ENCODE measurements at places on chromosomes 7 and 10.
A peak's percentile ranks its signal among the peaks of the same experiment; 100 is the strongest.

GRCh38 chr10:99812177-99812576, 29.7 kb downstream of the ABCC2 start:
- no peak for DNase-seq

DNA sequence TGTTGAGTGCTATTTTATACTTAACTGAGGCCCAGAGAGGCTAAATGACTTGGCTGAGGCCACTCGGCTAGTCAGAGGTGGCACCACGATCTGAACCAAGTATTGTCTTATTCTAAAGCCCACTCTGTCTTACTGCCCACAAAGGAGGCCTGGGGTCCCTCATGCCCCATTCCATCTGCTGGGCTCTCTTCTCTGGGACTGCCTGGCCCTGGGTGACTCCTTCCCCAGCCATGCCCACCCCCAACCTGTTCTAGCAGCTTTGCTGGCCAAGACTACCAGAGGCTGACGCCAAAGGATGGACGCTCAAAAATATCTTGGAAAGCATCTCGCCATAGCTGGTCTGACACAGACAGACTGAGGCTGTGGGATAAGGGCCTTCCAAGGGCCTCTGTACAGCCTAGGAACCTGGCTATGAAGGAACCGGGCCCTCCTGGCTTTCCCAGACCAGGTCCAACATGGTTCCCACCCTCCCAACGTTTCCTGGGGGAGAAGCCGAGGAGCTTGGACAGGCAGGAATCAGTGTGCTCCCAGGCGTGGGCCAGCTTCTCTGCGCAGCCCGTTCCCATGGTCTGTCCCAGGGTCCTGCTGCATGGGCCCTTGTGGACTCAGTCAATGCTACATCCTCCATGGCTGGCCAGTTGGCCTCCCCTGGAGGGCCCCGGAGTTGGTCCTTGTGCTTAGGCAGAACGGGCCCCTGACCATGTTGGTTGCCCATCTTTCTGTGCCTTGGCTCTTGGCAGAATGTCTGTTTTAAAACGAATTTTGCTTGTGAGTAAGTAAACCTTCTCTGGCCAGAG, 11.7 kb downstream of the HSPA12A start:
- DNase-seq = no peak

- no peak for DNase-seq
These were observed 1279.2 kb upstream of the AUTS2 start for GRCh38 chr7:68319061-68319460.

GRCh38 chr10:76297358-76297757, 865.9 kb downstream of the LRMDA start:
- DNase-seq = no peak

DNA sequence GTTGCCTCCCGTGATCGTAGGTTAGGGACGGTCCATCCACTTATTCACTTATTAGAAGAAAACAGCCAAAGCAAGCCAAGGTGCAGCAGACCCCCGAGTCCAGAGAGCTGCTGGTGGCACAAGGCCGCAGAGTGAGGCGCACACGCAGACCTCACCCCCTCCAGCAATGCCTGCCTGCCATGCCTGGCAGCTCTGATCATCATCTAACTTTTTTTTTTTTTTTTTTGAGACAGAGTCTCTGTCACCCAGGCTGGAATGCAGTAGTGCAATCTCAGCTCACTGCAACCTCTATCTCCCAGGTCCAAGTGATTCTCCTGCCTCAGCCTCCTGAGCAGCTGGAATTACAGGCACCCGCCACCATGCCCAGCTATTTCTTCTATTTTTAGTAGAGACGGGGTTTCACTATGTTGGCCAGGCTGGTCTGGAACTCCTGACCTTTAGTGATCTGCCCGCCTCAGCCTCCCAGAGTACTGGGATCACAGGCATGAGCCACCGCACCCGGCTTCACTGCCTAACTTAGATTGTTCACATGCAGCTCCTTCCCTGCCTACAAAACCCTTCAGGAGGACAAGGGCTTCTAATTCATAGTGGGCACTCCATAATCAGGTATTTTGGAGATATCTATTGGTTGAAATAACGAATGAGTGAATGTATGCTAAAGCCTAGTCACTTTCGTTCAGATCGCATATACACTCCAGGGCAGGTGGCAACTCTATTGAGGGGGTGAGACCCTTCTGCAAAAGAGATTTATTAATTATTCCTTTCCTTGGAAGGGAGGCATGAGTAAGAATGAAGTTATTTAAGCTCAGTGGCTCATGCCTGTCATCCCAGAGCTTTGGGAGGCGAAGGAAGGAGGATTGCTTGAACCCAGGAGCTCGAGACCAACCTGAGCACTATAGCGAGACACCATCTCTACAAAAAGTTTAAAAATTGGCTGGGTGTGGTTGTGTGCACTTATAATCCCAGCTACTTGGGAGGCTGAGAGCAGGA, 15.9 kb downstream of the TRIM56 start:
- DNase-seq = no peak

- peak; percentile 95 for DNase-seq
These were observed 69.5 kb upstream of the ZNF438 start for GRCh38 chr10:31101123-31101522.

DNA sequence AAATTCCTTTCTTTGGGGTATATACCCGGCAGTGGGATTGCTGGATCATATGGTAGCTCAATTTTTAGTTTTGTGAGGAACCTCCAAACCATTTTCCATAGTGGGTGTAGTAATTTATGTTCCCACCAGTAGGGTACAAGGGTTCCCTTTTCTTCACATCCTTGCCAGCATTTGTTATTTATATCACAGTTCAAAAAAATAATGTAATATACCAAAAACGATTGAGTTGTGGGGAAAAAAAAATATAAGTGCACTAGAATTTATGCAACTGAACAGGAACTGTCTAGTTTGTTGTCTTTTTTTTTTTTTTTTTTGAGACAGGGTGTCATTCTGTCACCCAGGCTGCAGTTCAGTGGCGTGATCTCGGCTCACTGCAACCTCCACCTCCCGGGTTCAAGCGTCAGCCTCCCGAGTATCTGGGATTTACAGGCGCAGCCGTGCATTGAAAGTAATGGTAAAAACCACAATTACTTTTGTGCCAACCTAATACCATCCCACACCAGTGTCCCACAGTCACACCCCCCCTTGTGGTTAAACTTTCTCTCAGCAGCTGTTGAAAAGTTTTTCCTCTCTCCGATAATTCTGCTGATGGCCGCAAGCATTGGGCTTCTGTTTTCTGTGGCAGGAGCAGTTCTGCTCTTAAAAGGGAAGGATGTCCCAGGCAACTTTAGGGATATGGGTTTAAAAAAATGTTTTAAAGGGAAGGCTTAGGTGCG, 6.8 kb upstream of the LAT2 start:
- peak; percentile 58 for DNase-seq

- DNase-seq = peak; percentile 18
These were observed 336.2 kb downstream of the WDR11 start for GRCh38 chr10:121187391-121187790.

- DNase-seq = no peak
These were observed 246.7 kb downstream of the KLF6 start for GRCh38 chr10:3538291-3538655.

DNA sequence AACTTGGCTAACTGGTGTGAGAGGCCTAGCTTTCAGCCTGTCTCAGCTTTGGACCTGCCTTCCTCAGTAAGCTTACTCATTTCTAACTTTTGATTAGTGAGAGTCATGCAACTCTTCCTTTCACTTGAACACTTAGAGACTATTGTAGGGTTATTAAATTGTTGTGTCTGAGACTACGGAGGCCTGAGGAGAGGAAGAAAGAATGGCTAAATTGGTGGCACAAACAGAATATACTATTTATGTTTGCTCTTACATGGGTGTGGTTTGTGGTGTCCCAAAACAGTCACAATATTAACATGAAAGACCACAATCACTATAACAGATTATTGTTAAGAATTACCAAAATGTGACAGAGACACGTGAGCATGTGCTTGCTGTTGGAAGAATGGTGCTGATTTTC, 82.1 kb downstream of the TRIM24 start:
- DNase-seq = no peak

- peak; percentile 1 for DNase-seq
These were observed 923.0 kb upstream of the CELF2 start for GRCh38 chr10:10094691-10095090.

- peak; percentile 80 for DNase-seq
These were observed 48.4 kb downstream of the TES start for GRCh38 chr7:116258734-116259133.

GRCh38 chr10:71727105-71727737, 7.6 kb upstream of the C10orf105 start:
- no peak for DNase-seq

GRCh38 chr10:117362313-117362712, 12.9 kb downstream of the PDZD8 start:
- peak; percentile 30 for DNase-seq

DNA sequence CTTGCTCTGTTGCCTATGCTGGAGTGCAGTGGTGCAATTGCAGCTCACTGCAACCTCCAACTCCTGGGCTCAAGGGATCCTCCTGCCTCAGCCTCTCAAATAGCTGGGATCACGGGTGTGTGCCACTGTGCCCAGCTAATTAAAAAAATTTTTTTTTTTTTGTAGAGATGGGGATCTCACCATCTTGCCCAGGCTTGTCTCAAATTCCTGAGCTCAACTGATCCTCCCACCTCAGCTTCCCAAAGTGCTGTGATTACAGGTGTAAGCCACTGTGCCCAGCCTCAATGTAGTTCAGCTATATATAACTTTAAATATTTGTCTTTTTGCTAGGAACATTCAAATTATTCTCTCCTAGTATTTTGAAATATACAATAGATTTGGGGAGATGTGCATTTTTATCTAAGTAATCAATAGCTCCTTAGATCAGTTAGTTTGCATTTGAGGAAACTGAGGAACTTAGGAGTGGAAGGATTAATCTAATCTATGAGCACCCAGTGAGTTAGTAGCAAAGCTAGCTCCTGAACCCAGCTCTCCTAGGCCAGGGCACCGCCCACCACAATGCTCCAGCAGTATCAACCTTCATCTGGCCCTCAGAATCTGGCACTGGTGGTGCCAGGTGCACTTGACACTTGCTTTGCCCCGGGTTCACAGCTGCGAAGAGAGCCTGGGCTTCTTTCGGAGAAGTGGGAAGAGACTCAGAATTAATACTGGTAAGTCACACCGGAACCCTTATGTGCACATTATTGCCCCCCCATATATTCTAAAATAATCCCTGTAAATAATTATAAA, 5.9 kb upstream of the LRMDA start:
- DNase-seq = no peak

GRCh38 chr10:104622598-104623209, 18.4 kb upstream of the SORCS3 start:
- peak; percentile 24 for DNase-seq

- DNase-seq = no peak
These were observed 3.6 kb downstream of the MCU start for GRCh38 chr10:72695496-72695895.

GRCh38 chr7:106418094-106418493, 133.3 kb upstream of the NAMPT start:
- no peak for DNase-seq

- no peak for DNase-seq
These were observed 124.4 kb upstream of the KIF5B start for GRCh38 chr10:32180390-32181280.

DNA sequence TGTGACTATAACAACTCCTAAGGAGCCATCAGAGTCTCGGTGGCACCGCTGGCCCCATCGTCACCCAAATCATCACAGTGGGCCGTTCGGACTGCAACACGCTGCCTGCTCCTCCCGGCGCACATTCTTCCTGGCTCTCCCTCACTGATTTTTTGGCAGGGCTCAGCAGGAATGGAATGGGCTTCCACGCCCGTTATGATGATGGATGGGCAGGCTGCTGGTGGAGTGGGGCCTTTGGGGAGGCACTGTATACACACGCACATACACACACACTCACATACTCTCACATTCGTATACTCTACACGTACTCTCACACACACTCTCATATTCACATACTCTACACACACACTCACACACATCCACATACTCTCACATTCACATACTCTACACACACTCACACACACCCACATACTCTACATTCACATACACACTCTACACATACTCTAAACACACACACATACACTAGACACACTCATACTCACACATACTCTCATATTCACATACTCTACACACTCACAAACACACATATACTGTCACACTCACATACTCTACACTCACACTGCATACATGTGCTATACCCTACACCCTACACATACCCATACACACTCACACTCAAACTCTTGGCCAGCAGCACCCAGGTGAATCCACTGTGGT, 99.8 kb downstream of the KCNMA1 start:
- DNase-seq = no peak

DNA sequence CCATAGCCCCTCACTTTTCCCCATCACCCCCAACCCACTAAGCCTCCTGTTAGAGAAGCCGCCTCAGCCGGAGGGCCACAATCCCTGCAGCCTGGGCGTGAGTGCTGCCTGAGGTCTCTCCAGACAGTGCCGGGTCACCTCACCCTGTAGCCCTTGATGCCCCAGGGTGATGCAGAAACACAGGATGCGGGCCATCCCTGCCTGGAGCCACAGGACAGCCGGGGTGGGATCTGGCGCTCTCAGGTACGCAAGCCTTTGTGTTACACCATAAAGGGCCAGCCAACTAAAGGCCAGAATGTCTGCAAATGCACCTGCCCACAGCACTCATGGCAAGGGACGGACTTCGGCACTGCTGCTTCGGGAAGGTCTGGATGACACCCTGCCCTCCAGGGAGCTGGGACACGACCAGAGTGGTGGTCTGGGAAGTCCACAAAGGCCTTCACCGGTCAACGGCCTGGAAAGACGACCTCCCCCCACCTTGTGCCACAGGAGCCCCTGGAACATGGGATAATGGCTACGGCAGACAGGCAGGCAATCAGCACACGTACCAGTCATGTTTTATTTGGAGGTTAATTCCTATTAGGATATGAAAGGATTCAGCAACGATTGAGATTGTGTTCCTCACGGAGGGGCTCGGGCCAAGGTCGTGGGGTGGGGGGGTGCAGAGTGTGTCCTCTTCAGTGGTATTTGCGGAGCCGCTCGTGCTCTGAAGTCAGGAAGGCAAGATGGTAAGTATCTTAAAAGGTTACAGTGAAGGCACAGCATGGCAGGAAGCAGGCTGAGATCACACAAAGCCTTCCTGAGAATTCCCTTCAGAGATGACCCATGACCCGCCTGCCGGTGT, 8.1 kb downstream of the ATP5MF start:
- DNase-seq = no peak
